ENCODE measurements at places on chromosomes 2 and 18.

DNA sequence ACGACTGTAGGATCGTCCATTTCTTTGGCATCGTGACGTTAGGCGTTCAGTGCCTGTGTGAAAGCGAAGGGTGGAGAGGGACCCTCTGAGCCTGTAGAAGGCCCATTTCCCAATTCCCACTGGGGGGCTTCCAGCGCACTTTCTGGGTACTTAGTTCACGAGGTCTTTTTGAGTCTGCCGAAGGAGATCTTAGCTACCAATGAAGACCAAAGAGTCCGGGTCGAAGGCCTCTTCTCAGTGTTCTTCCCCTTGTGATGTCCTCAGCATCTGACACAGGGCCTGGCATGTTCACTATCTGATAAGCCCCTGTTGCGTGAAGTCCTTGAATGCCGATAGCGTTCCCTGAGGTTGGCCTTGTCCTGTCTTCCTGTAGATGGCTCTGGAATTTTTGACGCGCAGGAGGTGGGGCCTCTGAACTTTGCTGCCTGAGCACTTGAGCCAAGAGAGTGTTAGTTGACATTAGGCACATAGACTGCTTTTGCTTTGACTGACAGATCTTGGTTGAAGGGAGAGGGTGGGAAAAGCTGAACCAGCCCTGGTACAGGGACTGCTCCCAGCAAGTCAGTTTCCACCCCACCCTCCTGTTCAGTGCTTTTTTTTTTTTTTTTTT, 52.8 kb downstream of the LDLRAD4 start:
- DNase-seq = no peak

GRCh38 chr2:177348733-177349693, 43.6 kb upstream of the AGPS start:
- DNase-seq = no peak

DNA sequence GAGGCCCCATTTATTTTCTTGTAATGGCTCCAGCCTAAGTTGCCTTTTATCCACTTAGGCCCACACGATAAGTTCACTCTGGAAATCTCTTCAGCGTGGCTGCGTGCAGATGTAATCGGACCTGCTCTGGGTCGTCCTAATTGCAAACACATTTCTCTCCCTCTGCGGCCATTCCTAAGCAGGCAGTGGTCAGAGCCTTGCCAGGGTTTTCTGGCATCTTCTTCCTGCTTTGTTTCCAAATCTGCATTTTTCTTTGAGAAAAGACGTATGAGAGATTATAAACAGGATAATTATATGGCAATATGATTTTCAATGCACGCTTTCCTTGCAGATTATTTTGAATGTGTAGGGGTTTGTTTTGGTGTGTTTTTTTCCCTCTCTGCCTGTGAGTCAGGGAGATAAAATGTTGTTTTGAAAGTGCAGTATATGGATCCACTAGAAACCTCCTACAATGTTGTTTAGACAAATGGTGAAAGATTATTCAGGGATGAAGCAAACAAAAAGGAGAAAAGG, 239.4 kb upstream of the TANK start:
- DNase-seq = no peak

DNA sequence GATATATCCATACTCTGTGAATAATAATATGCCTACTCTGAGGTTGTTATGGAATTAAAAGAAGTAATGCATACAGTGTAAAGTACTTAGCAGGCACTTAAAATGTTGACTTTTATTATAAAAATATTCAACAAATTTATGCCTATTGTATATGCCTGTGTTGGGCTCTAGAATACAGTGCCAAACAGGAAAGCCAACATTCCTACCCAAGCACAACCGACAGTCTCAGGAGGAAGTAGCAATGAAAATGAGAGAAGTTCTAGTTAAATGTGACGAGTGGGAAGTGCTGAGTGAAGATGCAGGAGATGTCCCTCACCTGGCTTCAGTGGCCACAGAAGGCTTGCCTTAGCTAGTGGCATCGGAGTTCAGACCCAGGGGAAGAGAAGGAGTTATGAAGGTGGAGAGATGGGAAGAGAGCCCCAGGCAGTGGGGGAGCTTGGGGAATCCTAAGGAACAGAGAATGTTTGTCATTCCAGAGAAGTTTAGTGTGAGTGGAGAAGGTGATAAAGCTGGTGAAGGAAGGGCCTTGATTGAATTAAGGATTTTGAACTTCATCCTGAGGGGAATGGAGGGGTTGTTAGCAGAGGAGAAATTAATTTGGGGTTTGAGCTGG, 105.4 kb upstream of the CNGA3 start:
- no peak for DNase-seq

DNA sequence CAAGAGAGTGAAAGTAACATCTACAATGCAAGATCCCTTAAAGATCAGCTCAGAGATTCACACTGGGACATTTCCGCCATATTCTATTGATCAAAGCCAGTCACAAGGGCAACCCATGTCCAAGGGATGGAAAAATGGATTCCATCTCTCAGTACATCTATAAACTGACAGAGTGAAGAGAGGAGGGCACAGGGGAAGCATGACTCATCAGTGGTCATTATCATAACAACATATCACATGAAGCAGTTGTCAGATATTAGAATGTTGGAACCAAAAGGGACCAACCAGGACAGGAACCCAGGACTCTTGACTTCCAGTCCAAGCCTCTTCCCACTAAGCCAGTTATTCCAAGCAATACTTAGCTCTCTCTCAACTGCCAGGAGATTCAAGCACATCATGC, 54.9 kb upstream of the IGFBP2 start:
- DNase-seq = no peak

- no peak for DNase-seq
Observed at GRCh38 chr18:7545734-7546133, 21.4 kb upstream of the PTPRM start.
